Stimulated activated CD4-positive, alpha-beta T cell treated with anti-CD3 and anti-CD28 coated beads, Interleukin-12 subunit alpha, Interleukin-12 subunit beta, amount 100 ng/mL, for 48 hours (primary cell): ENCODE measurements at places on chromosomes 6 and 20.

GRCh38 chr20:23659989-23660837 lies 22.5 kb upstream of the CST3 start:
- no peak for DNase-seq

DNA sequence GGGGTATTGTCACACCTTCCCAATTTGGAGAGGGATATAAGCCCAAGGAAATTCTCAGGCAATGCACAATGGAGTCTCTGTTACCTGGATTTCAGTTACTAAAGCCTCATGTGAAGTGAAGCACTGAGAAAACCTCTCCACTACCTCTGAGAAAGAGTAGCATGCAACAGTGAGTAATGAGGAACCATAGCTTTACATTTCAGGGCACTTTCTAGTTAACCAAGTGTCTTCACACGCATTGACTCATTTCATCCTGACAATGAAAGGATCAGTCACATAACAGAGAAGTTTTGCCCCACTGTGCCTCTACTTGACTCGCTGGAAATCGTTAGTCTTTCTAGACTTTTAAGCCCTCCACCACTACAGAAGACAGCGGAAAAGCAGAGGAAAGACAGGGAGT lies 86.2 kb upstream of the ARID1B start:
- DNase-seq, result no peak

GRCh38 chr6:136701045-136701444 lies 91.2 kb downstream of the MAP3K5 start:
- DNase-seq, result no peak

DNA sequence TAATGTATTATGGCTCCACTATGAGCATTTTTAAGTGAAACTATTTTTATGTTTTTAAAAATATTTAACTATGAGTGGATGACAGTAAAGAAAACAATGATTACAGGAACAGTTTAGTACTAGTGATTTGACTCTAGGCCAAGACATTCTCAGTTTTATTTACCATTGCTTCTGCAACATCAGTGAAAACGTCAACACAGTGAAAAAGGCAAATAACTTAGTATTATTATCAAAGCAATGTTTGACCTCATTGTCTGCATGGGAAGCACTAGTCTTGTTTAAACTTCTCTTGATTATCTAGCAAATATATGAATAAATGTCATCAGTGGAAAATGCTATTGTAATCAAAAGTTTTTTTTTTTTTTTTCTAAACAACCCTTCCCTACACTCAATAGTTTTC lies 165.0 kb downstream of the HTR1B start:
- DNase-seq, result no peak

- no peak for DNase-seq
Measured at GRCh38 chr6:135212020-135212806, 31.1 kb downstream of the MYB start.

DNA sequence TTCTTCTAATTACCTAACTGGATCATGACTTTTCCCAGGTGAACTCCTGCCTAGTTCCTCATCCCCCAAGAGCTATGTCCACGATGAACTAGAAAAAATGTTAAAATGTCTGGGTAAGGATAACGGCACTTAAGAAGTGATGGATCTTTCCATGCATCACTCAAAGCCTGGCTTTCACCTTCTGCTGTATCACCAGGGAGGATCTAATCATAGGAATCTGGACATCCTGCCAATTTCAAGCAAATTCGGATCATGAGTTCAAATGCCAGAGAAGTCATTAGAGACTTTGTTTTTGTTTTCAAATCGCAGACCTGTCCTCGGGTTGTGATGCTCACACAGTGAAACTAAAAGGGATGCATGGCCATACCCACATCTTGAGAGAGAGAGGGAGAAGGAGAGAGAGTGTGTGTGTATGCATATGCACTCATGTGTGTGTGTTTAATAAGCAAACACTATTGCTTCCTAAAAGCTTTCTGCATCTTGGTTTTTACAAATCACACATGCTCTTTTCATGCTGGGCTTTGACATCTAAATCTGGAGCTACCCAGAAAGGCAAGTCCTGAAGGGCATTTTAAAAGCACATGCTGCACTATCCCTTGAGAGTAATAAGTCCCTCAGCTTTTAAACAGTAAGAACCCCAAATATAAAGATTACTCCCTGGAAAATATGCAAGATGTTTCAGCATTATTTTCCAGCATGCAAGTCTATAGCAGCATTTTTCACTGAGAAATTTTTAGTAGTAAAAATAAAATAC lies 524.6 kb upstream of the NOX3 start:
- DNase-seq, result no peak

- no peak for DNase-seq
Measured at GRCh38 chr6:37614491-37614890, 83.2 kb downstream of the MDGA1 start.

GRCh38 chr20:17601957-17602356 lies 32.1 kb downstream of the DSTN start:
- no peak for DNase-seq

- DNase-seq, result no peak
Measured at GRCh38 chr6:133499662-133500061, 258.5 kb downstream of the EYA4 start.

DNA sequence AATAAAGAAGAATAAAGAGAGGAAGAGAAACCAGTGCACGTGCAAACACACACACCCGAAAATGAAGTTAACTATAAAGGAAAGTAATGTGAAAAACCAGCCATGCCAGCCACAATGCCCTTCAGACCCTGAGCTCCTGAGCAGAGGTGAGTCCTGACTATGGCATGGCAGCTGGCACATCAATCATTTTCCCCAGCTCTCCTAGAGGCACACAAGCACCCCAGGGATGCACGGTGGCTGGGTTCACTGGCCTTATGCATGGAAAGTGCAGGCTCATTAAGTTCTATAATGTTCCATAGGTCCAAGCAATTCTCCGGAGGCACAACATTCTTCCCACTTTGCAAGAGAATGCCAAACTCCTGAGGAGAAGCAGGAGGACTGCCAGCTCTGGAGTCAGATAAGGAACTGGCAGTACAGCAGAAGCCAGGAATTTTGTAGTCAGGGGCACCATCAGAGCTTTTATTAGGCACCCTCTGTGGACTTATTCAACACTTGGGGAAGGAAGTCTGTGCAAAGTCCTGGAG lies 175.0 kb upstream of the PRDM1 start:
- no peak for DNase-seq

DNA sequence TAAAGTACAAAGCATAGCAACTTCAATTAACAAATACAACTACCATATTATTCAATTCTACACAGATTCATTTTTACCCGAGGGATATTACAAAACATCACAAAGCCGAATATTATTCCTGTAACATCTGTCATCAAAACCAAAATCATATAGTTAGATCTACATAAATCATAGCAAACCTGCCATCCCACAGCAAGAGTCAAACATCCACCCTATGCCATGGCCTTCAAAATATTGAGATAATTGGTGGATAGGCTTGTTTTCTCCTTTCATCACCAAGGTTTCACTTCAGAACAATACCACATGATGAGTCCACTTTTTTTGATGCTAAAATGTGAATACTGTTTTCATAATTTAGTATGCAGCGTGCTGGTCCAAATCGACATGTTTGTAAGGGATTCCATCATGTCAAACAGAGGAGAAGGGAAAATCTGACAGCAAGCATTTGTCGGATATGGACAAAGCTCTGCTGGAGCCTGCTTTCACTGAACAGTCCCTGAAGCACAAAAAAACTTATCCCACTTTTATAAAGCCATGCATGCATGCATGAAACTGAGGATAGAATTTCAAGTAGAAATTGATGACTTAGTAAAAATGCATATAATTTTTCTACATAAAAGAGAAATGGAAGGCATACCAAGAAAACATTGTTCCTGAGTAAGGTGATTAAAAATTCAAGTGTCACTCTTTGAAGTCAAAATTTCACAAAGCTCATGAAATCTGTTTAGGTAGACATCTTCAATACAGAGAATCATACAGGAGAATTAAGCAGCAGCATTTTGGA lies 494.1 kb downstream of the HACE1 start:
- DNase-seq, result no peak

GRCh38 chr6:98909236-98909635 lies 38.5 kb downstream of the FBXL4 start:
- DNase-seq, result no peak

DNA sequence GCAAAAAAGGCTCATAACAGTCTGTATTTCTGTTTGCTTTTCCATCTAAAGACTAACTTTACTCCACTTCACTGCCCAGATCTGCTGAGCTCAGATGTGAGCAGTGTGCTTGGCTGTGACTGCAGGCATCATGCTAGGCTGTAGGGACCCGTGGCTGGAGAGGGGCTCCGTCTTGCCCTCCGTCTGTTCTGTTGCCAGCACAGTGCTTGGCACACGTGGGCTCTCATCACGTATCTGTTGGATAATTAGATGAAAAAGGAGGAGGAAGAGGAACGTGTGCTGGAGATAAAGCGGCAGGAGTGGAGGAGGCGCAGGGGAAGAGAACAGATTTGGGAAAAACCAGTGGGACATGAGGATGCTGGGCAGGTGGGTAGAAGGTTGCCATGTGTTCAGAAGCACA lies 57.6 kb upstream of the IER3 start:
- no peak for DNase-seq

DNA sequence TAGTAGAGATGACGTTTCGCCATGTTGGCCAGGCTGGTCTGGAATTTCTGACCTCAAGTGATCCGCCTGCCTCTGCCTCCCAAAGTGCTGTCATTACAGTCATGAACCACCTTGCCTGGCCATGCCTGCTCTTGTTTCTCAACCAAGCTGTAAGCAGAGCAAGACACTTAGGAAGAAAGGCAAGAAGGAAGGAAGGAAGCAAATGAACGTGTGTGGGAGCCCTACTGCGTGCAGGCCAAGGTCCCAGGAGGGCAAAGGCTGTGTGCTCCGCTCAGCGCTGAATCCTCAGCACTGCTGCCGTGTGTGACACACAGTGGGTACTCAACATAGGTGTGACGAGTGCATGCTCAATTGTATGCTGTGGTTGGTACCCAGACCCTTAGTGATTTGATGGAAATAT lies 47.4 kb downstream of the SULF2 start:
- DNase-seq, result no peak

- DNase-seq, result no peak
Measured at GRCh38 chr6:449486-450419, 58.2 kb downstream of the IRF4 start.

- no peak for DNase-seq
Measured at GRCh38 chr6:123913863-123914262, 110.2 kb downstream of the NKAIN2 start.

- no peak for DNase-seq
Measured at GRCh38 chr6:45031601-45032000, 296.5 kb upstream of the RUNX2 start.

DNA sequence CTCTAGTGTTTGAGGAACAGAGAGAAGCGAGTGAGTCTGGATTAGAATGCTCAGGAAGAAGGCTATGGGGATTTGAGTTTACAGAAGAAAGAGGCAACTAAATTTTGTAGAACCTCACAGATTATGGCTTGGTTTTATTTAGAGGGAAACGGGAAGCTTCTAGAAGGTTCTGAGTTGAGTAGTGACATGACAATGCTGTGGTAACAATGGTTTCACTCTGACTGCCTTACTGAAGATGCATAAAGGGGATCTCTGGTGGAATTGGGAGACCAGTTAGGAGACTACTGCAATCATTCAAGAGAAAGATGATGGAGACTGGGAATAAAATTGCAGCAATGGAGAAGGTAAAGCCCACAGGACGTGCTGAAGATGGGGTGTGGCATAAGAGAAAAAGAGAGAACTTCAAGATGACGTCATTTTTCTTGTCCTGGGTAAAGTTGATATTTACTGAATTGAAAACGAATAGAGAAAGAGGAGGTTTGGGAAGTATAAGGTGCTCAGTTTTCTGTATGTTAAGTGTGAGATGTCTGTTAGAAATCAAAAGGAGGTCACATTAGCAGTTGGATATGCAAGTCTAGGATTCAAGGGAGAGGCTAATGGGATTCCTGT lies 710.1 kb upstream of the NRSN1 start:
- no peak for DNase-seq
